ENCODE measurements at places on chromosomes 11 and 22.
A peak's percentile ranks its signal among the peaks of the same experiment; 100 is the strongest.

- DNase-seq: no peak
Observed at GRCh38 chr11:116535120-116535519, 237.7 kb downstream of the BUD13 start.

GRCh38 chr11:47179655-47179991 lies 2.9 kb upstream of the ARFGAP2 start:
- no peak for DNase-seq

- DNase-seq: no peak
Observed at GRCh38 chr11:120167659-120168058, 29.7 kb upstream of the TRIM29 start.

DNA sequence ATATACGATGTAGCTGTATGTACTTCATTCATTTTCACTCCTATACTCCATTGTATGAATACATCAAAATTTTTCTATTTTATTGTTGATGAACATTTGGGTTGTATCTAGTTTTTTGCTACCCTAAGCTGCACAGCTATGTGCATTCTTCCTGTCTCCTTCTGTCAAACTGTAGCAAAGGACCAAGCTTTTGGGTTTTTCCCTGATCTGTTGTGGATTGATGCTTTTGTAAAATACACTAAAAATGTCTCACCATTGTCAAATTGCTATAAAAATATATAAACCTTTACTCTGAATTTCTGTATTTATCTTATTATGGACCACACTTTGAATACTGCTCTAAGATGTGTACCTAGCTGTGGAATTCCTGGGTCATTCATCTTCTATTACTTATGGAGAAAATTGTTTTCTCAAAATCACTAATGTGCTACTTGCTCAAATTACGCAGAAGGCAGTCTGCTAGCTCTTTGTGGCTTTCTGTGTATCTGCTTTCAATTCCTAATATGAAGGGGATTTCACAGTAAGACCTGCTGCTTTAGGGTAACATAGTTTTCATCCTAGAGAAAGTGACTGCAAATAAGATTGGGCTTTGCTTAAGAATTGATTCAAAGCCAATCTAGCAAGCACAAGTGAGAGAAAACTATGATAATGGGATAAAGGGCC lies 123.4 kb downstream of the CYP2R1 start:
- DNase-seq: no peak

DNA sequence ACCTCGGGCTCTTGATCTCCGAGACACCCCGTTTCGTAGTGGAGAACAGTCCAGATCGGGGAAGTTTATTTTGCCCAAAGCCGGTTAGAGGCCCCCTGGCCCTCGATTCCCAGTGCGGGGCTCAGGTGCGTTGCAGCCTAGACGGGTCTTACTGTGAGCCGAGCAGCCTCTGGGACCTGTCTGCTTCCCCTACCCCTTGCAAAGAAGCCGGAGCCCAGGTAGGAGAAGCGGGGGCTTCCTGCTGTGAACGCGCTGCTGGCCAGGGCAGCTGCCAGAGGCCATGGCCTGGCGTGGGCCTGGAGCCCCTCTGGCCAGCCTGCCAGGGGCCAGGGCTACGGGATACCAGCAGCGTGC lies 621 bp downstream of the TSPO start:
- DNase-seq: no peak

- DNase-seq: no peak
Observed at GRCh38 chr22:36746375-36746970, 29.4 kb downstream of the IFT27 start.

DNA sequence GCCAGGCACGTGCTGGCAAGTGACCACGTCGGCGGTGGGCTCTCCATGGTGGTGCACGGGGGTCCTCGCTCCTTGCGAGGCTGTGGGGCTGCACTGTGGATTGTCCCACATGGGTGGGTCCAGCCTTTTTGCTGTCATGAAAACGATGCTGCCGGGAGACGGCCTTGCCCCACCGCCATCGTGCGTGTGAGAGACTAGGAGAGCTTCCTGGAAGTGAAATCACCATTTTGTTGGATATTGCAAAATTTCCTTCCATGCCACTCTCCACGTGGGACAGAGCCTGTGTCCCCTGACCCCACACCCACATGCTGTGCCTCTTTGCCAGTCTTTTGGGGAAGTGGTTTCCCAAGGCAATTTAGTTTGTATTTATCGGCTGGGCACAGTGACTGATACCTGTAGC lies 18.2 kb upstream of the GRAMD4 start:
- no peak for DNase-seq

GRCh38 chr11:45145379-45146071 lies 914 bp upstream of the PRDM11 start:
- DNase-seq: no peak

DNA sequence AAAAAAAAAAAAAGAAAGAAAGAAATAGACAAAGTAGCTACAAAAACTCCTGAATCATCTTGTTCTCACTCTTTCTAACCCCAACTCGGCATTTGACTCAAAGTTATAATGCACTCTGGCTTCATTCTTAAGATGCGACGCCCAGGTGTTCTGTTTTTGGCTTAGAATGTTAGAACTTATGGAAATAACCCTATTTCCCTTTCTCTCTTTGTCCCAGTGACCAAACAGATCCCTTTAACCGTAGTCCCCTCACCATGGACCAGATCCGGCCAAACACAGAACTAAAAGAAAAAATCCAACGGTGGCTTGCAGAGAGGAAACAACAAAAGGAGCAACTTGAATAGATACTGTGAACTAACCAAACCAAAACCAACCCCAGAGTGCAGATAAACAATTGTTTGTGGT lies 5.3 kb upstream of the ATP5MG start:
- DNase-seq: no peak

DNA sequence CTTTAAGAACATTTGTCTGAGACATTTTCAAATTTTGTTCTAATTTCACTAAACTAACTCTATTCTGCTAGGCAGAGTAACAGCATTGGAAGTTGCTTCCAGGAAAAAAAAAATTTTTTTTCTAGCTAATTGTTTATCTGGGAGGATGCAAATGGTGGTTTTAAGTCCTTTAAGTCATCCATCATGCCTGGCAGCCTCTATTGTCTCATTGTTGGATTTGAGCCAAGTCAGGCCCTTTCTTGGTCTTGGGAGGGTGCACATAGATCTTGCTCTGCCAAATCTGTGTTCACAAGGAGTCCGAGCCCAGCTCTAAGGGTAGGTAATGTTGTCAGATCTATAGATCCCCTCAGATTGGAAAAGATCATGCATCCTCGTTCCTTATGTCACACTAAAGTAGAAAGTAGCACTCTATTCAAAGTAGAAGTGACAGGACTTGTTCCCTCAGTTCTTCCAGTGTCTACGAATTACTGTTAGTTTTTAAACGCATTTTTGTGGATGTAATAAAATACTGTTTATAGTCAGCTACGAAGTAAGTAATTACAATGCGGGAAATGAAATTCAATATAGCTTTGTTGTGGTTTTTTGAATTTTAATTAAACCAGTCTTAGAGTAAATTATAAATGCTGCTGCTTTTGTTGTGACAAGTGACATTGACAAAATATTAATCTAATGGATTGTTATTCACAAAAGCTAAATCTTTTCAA lies 166.0 kb upstream of the RASSF10 start:
- no peak for DNase-seq

DNA sequence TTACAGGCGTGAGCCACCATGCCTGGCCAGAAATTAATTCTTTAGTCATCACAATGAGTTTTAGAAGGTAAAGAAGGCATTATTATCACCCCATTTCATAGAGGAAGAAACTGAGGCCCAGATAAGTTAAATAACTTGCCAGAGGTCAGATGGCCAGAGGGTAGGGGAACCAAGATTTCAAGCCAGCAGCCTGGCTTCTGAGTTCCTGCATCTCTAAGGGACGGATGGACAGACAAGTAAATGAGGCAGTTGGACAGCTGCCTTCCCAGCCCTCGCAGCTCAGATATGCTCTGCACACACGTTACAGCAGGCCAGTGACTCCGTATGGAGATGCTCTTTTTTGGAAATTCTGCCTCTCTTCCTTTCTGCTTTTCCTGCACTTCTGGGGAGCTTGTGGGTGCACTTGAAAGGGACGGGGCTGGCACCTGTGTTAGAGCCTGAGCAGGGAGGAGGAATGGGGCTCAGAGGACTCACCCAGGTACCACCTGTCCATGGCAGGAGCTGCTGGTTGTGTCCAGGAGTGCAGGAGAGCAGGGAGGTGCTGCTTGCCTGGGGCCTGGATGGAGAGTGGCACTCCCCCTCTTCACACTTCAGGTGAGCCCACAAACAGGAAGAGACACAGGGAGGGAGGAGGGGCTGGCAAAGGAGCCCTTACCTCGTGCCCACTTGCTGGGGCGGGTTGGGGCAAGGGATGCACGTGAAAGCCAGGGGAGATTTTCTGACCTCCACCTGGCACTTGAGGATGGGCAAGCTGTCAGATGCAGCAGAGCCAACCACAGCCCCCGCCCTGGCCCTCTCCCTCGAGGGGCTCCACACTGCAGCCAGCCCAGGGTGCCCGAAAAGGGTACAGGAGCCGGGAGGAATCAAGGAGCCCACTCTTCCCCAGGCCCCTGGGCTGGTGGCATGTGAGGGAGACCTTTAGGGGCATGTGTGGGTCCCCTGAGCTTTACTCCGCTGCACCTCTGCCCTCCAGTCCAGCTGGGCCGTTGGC lies 3.3 kb upstream of the FXYD2 start:
- no peak for DNase-seq

DNA sequence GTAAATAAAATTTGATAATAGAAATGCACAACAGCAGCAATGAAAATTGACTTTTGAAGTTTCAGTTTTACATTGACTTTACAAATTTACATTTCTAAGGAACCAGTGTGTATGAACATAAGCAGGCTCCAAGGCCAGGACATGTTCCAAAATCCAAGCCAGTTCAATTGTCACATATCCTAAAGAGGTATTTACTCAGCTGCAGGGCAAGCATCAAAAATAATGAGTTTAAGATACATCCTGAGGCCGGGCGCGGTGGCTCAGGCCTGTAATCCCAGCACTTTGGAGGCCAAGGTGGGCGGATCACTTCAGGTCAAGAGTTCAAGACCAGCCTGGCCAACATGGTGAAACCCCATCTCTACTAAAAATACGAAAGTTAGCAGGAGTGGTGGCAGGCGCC lies 39.0 kb upstream of the AKIP1 start:
- no peak for DNase-seq

- DNase-seq: no peak
Observed at GRCh38 chr11:6395470-6396060, 5.3 kb downstream of the SMPD1 start.

DNA sequence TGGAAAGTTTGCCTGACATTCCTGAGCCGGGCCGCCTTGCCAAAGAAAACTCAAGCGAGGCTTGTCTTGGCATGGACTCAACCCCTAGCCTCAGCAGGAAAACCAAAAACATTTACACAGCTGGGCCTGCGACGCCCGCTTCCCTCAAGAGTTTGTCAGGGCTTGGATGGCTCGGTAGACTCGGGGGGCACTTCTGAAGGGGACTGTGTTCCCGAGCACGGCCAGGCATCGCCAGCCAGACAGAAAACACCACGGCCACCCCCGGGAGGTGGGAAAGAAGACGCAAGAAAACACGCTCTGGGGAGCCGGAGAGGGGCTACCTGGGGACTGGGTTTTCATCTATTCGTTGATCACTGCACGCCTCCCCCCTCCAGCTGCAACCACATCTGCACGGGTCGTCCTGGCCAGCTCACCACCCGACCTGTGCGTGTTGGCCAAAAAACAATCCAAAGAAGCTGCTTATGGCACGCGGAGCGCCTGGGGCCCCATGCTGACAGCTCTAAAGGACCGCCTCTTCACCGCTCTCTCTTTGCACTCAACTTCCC lies 380.7 kb downstream of the MN1 start:
- peak; percentile 88 for DNase-seq

- no peak for DNase-seq
Observed at GRCh38 chr11:134815404-134815803, 403.4 kb upstream of the B3GAT1 start.

- no peak for DNase-seq
Observed at GRCh38 chr11:34437224-34438125, 1.3 kb upstream of the CAT start.

DNA sequence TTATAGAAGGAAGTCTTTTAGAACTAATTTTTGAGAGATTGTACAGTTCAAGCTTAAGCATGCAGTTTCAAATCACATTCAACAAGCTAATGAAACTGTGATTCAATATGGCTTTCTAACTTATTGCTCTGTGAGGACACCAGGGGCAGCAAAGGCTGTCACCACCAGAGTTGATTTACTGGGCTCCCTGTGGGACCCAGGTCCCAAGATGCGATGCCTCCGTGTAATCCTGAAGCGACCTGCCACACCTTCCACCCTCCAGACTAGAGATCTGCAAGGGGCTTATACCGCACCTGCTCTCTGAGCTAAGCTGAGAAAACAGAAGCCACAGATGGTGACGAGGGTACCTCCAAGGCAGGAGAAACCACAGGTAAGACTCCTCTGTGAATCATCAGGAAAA lies 918 bp upstream of the OR51Q1 start:
- no peak for DNase-seq

DNA sequence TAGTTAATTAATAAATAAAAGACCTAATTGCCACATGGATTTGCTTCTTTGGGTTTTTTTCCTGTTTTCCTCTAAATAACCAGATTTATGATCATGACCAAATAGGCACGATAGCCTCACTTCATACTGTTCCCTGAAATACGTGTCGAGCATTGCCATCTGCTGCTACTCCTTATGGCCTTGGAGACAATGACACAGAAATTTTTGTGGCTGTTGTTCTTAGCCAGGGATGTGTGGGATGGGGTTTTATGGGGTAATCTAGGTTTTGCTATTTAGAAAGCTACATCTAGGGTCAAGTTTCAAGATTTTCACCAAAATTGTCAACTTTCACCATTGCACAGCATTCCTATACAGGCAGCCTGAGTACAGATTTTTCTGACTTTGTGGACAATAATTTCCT lies 145.2 kb downstream of the DBX1 start:
- no peak for DNase-seq

GRCh38 chr22:24582056-24582814 lies 10.6 kb downstream of the LRRC75B start:
- DNase-seq: no peak

DNA sequence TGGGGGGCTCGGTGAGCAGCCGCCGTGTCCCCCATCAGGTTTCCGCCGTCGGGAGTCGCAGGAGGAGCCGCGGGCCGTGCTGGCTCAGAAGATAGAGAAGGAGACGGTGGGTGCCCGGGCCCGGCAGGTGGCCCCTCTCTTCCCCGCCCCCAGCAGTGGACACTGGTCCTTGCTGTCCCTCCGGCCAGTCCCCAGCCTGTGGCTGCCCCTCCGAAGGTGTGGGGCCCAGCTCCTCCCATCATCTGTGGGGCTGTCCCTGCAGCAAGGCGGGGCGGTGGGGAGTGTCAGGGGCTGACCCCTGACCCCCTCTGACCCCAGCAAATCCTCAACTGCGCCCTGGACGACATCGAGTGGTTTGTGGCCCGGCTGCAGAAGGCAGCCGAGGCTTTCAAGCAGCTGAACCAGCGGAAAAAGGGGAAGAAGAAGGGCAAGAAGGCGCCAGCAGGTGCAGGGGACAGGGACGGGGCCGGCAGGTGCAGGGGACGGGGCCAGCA lies 15.3 kb downstream of the EPS8L2 start:
- DNase-seq: no peak

DNA sequence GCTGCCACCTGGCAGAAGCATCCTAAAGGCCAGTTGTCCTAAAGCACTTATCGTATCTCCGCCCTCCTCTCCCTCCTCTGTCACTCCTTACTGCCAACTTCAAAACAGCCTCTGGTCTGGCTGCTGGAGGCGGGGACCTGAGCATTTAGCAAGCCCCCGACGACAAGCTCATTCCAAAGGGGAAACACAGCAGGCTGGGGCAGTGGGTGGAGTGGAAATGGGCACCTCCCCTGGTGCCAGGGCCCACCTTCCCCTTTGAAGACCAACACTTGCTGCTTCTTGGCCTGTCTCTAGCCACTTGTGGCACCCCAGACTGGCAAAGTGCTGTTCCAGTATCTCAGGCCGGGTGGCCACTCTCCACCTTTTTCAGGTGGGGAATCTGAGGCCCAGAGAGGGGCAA lies 3.6 kb downstream of the MAP3K11 start:
- no peak for DNase-seq
